Activated CD4-positive, alpha-beta T cell treated with anti-CD3 and anti-CD28 coated beads, Interleukin-2, amount 50 U/mL, for 24 hours (primary cell): ENCODE measurements at places on chromosomes 1 and 21.

DNA sequence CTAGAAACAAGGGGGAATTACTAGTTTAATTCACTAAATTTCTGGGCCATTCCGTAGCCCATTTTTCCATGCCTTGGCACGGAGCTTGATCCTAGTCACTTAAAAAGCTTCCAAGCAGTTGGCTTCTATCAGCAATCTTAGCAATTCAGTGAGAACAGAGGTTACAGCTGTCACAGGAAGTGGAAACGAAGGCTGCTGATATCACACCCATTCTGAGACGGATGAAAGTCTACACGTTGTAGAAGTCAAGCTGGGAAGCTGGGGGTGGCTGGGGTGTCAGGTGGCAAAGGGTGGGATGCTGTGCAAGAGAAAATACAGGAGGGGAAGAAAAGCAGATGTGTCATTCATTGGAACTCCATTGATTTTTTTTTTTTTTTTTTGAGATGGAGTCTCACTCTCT, 11.8 kb upstream of the STMN1 start:
- no peak for DNase-seq

DNA sequence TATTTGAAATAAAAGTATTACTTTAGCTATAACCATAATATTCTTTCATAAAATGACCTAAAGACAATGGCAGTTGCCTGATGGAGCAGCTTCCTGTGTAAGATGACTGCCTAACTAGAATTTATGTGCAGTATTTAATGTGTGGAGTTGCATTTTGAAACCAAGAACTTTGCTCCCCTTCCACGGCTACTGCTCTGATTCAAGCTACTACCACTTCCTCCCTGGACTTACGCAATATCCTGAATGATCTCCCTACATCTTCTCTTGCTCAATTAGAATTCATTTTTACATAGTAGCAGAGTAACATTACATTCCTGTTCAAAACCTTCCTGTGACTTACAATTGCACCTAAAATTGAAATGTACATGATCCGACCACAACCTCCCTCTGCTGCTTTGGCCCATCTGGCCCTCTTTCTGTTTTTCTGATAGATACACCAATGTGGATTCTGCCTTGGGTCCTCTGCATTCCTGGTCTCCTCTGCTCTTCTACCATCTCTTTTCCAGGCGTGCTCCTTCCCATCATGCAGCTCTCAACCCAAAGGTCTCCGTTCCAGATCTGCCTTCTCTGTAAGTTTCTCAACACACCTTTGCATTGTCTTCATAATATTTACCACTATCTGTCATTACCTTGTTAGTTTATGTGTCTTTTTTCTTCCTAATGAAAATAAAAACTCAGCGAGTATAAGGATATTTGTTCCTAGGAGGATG, 47.4 kb upstream of the USP25 start:
- DNase-seq, result no peak

GRCh38 chr1:85172684-85173337, 28.0 kb downstream of the SYDE2 start:
- no peak for DNase-seq

DNA sequence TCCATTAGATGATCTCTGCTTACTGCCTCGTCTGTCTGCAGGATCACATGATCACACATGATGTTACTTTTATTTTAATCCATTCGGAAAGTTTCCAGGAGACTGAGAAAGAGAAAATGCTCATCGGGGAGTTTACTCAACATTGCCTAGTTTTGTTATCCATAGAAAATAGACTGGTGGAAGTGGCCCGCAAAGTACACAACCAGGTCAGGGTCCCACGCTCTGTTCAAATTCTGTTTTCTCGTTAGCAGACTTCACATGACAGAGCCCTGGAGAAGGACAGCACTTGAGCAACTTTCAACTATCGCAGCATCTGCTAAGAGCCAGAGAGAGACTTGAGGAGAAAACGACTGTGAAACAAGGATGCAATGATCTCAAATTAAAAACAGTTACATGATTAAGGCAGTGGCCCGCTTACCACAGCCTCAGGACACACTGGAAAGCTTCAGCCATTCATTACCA, 44.2 kb downstream of the ADAMTS1 start:
- DNase-seq, result no peak

GRCh38 chr1:48470481-48470855, 1.5 kb downstream of the SPATA6 start:
- no peak for DNase-seq

- DNase-seq, result no peak
Observed at GRCh38 chr1:72936151-72936740, 653.9 kb upstream of the NEGR1 start.

- DNase-seq, result no peak
Observed at GRCh38 chr1:64543831-64544230, 73.9 kb downstream of the CACHD1 start.

DNA sequence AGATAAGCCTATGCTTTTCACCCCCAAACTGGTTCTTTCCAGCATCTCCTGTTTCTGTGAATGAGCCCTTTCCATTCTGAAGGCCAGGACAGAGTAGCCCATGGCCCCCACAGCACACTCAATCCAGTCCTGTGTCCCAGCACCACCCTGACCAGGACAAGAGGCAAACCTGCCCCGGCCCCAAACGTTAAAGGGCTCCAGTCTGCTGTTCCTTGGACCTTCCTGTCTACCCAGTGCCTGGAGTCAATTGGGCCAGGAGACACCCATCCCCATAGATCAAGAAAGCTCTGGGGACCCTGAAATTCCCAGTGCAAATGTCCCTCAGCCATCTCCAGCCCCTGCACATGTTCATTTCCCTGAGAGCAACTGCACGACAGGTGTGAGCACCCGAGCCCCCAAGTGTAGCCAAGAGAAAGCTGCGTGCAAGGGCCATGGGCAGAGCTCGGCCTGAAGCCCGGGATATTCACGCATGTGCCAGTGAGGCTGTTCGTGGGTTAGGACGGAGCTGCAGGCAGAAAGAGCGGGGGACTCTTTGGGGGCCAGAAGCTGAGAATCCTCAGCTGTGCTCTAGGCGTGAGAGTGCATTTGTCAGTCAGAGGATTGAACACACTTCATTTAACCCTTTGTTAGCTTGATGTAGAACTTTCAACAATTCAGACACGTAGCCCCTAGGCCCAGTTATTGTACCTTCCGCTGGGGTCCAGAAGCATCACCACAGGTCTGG, 4.2 kb upstream of the RIPK4 start:
- DNase-seq, result no peak
